Naive thymus-derived CD4-positive, alpha-beta T cell (primary cell): ENCODE measurements at places on chromosomes 11 and 22.

GRCh38 chr22:23574877-23575276 lies 5.2 kb downstream of the IGLL1 start:
- no peak for DNase-seq

DNA sequence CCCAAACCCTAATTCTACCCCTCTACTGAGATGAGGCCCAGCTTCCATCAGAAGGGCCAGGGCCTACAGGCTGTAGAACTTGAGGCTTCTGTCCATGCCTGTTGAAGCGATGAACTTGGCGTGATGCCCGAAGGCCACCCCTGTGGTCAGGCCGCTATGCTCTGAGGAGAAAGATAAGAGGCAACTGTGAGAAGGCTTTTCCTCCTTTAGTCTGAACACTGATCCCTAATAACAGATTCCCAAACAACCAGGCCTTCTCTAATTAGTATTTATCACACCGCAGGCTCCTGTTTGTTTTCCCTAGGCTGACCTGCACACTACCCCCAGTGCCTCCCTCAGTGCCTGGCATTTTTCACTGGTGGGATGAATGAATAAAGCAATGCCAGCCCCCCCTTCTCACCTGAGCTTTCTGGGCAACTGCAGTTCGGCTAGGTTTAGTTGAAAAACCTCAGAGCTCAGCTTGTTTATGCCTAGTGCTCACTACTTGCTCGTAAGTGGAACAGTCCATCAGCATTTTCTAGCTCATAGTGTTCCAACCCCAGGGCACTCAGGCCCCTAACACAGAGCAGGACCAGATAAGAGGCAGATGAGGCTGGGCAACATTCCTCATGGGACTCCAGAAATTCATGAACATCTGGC lies 15.2 kb downstream of the PRPF19 start:
- no peak for DNase-seq

GRCh38 chr11:33907421-33907820 lies 15.5 kb upstream of the LMO2 start:
- DNase-seq, result no peak

DNA sequence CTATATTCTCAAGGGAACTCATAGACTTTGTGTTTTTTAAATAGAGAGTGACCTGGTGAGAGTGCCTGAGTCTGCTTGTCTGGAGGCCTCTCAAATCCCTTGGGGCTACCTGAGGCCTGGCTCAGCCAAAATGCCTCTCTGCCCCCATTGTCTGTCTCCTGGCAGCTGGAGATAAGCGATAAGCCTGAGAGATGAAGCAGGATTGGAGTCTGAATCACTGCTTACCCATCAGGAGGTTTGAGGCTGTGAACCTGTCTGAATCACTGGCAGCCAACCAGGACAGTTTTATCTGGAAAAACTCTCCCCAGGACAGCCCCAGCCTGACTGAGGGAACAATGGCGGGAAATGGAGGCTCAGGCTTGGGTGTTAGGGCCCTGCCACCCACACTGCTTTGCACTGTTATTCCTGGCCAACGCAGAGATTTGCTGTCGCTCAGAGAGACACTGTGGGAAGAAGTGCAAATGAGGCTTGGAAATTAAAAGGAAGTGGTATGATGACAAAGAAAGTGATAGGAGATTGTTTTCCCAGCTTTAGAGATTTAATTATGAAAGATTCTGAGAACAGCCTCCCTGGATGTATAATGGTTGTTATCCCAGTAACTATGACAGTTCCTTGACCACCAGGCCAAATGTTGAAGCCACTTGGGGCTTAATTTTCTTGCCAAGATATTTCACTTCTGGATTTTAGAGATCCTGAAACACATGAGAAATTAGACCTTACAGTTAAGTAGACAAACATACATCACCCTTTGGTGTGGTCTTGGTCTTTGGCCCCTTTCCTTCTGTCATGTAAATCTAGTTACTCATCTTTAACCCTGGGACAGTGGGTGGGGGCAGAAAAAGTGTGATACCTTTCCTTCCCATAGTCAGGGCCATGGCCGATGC lies 102.1 kb downstream of the RASSF10 start:
- DNase-seq, result no peak

DNA sequence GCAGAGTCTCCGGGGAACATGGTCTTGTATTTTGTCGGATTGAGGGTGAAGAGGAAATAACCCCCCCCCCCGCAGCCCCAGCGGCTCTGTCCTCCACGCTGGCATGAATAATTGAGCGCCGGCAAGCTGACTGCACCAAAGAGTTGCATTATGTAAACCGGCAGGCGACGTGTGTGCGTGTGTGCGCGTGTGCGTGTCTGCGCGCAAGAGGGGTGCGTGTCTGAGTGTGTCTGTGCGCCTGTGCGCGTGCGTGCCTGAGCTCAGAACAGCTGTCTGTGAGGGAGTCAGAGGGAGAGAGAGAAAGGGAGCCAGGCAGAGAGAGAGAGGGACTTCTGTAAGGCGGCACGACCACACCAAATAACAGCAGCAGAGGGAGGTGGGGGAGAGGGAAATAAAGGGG lies 94.4 kb downstream of the SCN3B start:
- peak; percentile 31 for DNase-seq

DNA sequence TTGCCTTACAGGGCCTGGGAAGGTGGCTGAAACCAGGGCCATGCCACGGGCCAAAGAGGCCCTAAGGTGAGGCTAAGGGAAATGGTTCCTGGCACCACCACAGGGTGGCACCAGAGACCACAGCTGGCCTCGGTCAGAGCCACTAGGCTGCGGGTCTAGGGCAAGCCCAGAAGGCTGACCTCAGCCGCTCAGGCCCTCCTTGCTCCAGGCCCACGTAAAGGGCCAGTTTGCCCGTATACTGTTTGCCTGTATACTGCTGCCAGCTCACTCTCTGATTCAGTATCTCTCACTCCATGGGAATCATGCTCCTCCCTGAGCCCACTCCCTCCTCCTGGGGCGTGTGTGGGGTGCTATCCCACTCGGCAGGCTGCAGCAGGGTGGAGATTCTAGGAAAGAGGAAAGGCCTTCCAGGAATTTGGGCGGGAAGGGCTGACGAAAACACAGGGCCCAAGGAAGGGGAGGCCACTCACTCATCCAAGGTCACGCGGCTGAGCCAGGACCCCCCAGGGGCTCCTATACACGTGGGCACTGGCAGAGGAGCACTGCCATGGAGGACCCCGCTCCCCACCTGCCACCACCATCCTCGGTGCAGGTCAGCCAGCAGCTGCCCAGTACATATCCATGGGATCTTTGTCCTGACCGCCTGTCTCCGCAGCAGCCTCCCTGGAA lies 62.4 kb downstream of the NECTIN1 start:
- peak; percentile 45 for DNase-seq

DNA sequence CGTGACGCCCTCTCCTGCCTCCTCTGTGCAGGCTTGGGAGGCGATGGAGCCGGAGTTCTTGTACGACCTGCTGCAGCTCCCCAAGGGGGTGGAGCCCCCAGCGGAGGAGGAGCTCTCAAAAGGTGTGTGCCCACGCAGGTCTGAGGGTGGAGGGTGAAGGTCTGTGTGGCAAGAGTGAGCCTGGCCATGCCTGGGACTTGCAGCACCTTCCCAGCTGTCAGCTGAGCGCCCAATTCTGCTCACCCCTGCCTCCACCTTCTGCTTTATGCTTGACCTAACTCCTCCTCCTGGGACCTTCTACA lies 2.5 kb downstream of the PARVG start:
- DNase-seq, result no peak

GRCh38 chr11:124892146-124892545 lies 5.5 kb downstream of the ROBO4 start:
- no peak for DNase-seq

GRCh38 chr11:130516554-130517505 lies 68.4 kb downstream of the ADAMTS15 start:
- DNase-seq, result no peak

- DNase-seq, result no peak
These were observed 5.3 kb downstream of the PPM1F start for GRCh38 chr22:21947040-21948014.

- no peak for DNase-seq
These were observed 3.2 kb downstream of the KCTD17 start for GRCh38 chr22:37054600-37055365.

- no peak for DNase-seq
These were observed 3.8 kb downstream of the EHD1 start for GRCh38 chr11:64874308-64875240.

- no peak for DNase-seq
These were observed 95.5 kb downstream of the SIK3 start for GRCh38 chr11:117002639-117003299.

GRCh38 chr11:134062265-134063123 lies 6.4 kb upstream of the JAM3 start:
- no peak for DNase-seq

- DNase-seq, result no peak
These were observed 13.6 kb downstream of the SCARF2 start for GRCh38 chr22:20423906-20424551.

- peak; percentile 60 for DNase-seq
These were observed 1.9 kb downstream of the POLD4 start for GRCh38 chr11:67351275-67352005.

DNA sequence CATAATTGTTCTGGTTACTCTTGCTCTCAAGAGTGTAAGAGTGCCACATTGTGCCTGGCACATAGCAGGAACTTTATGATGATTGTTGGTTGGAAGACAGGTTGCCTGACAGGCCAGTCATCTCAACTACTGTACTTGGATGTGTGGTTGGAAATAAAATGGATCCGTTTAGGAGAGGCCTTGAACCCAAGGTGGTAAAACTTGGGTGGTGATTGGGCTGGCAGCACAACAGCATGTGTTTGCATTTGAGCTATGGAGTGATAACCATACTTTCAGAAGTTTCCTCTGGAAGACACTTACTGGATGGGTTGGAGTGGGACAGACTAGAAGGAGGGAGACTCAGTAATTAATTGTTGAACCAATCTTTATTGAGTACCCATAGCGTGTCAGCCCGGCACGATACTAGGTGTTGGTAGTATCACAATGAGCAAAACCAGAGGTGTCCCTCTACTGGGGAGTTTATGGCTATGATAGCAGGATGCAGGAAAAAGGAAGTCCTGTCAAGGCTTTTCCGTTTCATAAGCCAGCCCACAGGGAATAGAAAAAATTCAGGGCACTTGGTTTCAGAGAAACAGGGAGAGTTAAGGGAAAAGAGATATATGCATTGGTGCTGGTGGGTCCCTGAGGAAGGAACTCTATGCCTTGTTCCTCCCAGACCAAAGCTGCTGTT lies 3.1 kb upstream of the TMEM109 start:
- no peak for DNase-seq

- DNase-seq, result no peak
These were observed 838 bp downstream of the FKBP2 start for GRCh38 chr11:64241491-64242374.

DNA sequence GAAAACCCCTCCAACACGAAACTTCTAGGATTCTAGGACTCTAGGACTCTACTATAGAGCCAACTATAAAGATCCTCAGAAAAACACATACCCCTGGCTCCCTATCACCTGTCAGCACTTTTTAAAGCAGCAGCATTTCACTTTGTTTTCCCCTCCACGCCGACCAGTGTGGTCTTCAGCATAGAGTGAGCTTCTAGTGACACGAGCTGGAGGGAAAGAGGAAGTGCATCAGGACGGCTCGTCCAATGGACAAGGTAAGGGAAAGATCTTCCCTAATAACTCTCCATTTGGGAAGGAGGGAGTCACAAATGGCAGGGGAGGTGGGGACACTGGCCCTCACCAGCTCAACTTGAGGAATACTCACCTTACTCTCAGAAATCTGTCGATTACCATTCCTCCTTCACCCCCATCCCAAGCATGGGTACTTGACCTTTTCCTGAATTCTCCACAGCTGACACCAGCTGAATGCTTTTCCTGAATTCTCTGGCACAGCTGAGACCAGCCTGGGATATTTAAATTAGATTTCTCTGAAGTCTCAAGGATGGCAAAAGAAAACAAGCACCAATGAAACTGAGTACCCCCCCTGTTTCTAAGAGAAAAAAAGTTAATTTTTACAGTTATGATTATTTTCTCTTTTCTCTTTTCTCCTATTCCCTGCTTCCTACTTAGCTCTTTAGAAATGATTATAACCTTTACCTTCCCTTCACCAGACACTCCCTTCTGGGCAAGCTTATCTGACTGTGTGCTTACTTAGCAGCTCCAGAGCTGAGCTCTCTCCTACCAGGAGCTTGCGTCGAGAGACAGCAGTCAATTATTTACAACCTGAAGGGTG lies 33.3 kb upstream of the NNMT start:
- no peak for DNase-seq

DNA sequence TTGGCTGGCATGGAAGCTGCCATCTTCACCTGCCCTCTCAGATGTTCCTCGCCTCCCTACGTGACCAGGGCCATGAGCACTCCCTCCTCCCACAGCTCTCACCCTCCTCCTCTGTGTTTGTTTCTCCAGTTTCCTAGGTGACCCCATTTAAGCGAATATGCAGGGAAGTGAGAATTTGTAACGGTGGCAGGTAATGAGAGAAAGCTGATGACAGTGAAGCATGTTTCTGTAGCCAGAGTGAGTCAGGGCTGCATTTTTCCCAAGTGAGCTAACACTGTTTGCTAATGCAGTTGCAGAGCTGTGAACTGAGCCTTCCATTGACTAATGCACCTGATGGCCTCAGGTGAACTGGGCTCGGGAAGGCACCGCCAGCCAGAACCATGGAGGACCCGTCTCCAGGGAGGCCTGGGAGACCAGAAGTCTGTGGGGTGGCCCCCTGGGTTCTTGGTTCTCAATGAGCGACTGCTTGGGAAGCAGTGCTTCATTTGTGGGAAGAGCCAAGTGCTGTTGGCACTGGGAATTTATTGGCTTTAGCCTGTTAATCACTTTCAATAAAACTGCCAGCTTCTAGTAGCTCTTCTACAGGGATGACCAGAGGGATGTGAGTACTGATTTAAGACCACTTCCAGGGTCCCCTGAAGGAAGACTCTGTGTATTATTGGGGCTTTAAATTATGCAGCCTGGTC lies 64.5 kb downstream of the BARX2 start:
- DNase-seq, result no peak

GRCh38 chr11:70139785-70140410 lies 61.8 kb downstream of the ANO1 start:
- DNase-seq, result no peak

DNA sequence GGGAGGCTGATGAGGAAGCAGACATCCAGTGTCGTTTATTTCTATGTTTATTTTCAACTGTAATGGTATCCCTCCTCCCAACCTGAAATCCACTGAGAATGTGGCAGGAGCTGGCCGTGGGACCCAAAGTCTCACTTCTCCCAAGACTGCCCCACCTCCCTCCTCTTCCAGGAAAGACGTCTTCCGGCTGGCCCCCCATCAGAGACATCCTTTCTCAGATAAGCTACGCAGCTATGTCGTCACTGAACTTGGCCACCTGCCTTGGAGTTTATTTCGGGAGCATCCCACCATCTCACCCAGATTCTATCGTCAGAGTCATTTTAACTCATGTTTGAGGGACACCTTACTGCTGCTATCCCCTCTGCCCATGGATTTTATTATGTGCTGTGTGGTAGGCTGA lies 13.9 kb downstream of the TMEM184B start:
- DNase-seq, result no peak

DNA sequence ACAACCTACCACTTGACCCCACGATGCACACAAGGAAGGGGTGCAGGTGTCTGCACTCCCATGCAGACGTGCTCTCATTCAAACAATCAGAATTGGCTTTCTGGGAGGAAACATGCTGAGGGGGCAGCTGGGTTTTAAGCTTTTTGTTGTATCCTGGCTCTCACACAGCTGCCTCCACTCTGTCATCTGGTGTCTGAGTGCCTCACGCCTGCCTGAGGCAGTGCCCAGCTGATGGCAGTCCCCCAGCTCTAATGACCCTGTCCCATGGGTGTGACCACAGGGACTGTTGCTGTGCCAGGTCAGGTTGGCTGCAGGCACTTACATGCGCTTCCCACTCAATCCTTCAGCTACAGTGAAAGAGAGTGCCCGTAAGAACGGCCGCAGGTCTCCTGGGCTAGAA lies 53.7 kb downstream of the ARFGAP3 start:
- DNase-seq, result no peak

- no peak for DNase-seq
These were observed 14.9 kb downstream of the MMP20 start for GRCh38 chr11:102610200-102610599.
